Stimulated activated CD4-positive, alpha-beta T cell treated with anti-CD3 and anti-CD28 coated beads, TNF-alpha, amount 100 ng/mL, for 1 hour (primary cell): ENCODE measurements at places on chromosomes 1 and 21.

- DNase-seq: no peak
These were observed 89.8 kb downstream of the TMEM200B start for GRCh38 chr1:29033829-29034466.

DNA sequence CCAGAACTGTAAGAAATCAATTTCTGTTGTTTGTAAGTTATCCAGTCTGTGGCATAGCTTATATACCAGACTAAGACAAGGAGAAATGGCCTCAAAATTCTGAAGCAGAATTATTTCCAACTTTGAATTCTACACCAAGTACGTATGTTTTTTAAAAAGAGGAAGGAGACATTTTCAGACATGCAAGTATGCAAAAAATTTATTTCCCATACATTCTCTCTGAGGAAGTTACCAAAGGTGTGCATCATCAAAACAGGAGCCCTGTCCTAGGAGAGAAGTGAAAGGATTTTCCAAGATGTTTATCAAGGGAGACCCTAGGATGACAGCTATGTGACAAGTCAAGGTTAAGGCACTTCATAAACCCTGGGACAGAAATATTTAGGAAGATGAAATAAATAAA, 49.3 kb upstream of the RABGAP1L start:
- DNase-seq: no peak

DNA sequence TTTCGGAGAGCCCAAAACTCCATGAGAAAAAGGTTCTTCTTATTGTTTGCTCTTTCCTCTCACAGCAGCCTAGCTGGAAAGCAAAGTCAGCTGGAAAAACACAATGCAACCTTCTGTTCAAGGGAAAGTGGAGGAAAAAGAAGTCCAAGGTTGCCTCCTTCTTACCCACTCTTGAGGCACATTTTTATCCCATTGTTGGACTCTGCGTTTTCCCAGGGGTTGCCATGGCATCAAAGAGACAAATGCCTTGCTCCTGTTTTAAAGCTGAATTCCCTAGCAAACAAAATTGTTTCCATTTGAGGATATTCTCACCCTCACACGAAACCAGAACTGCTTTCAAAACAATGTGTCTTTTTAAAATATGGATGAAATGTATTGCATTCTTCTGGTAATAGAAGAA, 45.1 kb upstream of the PALMD start:
- DNase-seq: no peak

GRCh38 chr1:47761974-47762373, 235.2 kb downstream of the TRABD2B start:
- no peak for DNase-seq
